ENCODE measurements at places on chromosomes 7 and 10.
A peak's percentile ranks its signal among the peaks of the same experiment; 100 is the strongest.

DNA sequence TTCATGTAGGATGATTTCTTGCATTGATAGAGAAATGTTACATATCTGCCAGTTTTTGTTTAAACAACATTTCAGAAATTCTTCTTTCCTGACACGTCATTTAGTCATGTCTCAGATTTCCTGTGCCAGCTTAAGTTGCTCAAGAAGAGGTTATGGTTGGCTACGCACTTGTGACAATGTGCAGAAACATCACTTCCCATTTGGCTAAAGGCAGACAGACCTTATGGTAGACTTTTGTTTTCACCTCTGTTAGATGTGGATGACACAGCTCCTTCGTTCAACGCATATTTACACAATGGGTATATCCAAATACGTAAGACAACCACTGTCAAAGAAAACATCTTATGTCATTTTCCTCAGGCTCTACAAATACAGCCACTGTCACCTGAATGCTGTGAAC, 125.8 kb downstream of the DOCK4 start:
- no peak for DNase-seq

DNA sequence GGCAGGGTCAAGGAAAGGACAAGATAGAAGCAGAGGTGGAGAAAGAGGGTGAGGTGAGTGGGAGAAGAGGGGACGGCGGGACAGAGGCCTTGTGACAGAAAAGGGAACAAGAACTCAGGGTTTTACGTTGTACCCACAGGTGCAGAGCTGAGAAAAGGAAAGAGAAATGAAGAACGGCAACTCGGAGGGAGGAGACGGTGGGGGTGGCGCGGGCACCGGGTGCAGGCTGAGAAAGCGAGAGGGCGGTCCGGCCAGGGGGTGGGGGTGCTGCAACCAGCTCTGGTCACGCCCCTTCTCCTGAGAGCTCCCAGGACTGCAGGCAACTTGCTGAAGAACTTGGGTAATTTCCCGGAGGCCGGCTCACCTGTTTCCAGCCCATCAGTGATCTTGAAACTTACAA, 65.3 kb downstream of the CARD11 start:
- DNase-seq = no peak

GRCh38 chr7:100585511-100586265, at the start of gene LRCH4:
LRCH4 (minus strand) TSS chr7:100586129; CDS start chr7:100586100, 29 bp downstream.
- DNase-seq = no peak

GRCh38 chr10:129049501-129049900, 417.5 kb upstream of the MGMT start:
- DNase-seq = no peak

DNA sequence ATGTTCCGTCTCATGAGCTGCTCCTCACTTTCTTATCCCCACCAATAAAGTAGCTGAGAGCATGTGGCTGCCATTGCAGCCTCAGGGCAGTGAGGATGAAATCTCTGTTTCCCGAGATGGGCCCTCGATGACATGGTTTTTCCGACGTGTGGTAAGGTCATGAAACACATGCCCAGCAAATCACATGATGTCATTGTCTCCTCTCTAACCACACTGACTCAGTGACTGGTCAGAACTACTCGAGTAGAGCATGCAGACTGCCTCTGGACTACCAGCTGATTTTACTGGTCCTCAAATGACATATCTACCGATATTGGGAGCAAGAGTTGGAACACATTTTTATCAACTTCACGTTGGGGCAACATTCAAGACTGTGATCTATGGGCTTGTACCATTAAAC, 786.1 kb downstream of the CNTNAP2 start:
- no peak for DNase-seq

GRCh38 chr7:1290026-1290678, 57.5 kb downstream of the UNCX start:
- DNase-seq = peak; percentile 24

GRCh38 chr10:46547541-46548497, 8.6 kb downstream of the GPRIN2 start:
- DNase-seq = no peak

GRCh38 chr10:133044401-133044811, 43.3 kb upstream of the ADGRA1 start:
- DNase-seq = no peak

DNA sequence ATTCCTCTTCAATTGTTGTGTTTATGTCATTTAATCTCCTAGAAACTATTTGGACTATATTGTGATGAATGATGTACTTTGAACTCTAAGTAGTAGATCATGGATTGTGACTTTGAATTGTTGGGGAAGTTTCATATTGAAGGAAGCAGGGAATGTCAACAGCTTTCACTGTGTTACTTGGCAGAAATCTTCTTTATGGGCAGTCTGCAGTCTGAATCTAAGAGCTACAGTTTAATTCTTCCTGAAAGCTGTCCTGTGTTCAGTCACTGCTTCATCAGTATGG, 91.6 kb downstream of the PPP1R9A start:
- DNase-seq = no peak

DNA sequence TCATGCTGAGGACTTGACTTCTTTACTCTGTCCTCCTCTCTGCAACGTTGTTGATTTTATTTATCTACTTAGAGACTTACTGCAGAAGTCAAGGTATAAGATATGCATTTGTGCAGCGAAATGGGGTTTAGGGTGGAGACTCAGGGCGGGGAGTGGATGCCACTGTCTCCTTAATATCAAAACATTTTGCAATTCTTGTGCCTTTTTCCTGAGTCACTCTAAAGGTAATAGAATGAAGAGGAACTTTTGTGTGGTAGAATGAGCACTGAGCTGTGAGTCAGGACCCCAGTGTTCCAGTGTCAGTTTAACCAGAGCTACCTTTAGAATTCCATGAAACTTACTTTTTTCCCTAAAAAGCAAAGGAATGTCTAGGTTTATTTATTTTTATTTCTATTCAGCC, 78.2 kb downstream of the VTI1A start:
- no peak for DNase-seq

GRCh38 chr10:78130966-78131710, 97.5 kb downstream of the RPS24 start:
- DNase-seq = no peak

DNA sequence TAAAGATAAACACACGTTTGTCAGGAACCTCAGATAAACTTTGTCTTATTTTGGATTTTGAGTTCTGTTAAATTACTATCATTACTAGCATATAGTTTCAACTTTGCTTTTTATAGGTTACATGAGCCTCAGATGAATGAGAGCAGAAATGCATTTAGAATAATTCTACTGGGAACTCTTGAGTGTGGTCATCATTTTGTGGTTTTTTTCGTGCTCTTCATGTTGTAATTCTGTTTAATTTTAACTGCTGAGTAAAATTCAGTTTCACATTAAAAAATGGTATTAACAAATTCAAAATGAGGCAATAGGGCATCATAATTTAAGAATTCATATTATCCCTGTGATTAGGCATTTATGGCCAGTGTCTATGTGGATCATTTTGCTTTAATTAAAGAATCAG, 72.9 kb downstream of the GNAI1 start:
- DNase-seq = no peak

- DNase-seq = no peak
Observed at GRCh38 chr10:69915215-69915560, 113.5 kb downstream of the COL13A1 start.

- peak; percentile 5 for DNase-seq
Observed at GRCh38 chr10:124296121-124296812, 122.5 kb downstream of the OAT start.

DNA sequence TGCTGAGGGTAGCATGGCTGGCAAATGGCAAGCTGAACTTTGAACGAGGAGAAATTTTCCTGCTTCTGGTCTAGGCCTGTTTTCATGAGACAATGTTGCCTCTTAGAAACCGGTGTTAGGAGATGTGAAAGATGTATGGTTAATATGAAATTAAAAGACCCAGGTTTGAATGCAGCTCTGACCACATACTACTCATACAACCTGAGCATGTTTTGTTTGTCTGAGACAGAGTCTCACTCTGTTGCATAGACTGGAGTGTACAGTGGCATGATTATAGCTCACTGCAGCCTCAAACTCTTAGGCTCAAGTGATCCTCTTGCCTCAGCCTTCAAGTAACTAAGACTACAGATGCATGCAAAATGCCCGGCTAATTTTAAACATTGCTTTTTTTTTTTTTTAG, 193.4 kb upstream of the FZD8 start:
- DNase-seq = no peak

DNA sequence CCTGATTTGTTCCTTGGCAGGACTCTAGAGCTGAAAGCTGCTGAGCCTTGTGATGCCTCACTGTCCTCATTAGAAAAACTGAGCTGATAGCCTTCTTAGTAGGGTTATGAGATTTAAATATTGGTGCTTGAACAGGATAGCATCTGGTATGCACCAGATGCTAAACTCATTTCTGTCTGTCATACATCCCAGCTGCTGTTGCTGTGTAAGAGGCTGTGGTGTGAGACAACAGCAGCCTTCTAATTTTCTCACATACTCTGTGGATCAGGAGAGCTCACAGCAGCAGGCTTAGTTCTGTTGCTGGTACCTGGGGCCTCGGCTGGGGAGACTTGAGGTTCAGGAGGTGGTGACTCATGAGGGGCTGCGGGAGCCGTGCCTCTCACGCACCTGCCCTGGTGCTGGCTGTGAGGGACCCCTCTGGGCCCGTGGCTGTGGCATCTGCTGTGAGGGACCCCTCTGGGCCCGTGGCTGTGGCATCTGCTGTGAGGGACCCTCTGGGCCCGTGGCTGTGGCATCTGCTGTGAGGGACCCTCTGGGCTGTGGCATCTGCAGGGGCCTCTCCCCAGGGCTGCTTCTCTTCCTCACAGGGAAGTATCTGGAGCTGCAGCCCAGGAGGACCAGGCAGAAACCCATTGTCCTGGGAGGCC, 12.5 kb downstream of the DYNC2I1 start:
- no peak for DNase-seq

GRCh38 chr10:107118866-107119265, 45.6 kb downstream of the SORCS1 start:
- no peak for DNase-seq

GRCh38 chr10:17683541-17683940, 39.6 kb downstream of the STAM start:
- no peak for DNase-seq

DNA sequence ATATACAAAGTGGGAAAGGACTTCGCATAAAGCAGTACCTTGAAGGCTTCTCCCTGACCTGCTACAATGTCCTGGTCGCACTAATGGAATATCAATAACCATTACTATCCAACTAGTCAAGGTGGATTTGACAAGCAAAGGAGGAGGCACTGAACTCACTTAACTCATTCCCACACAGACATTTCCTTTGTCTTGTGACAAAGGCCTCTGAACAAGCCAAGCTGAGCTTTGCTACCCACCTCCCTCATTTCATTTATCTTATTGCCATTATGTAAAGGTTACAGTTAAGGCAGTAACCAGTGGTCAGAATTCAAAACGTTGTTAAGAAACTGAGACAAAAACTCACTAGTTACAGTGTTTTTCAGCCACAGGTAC, 7.3 kb downstream of the ELMO1 start:
- DNase-seq = no peak

DNA sequence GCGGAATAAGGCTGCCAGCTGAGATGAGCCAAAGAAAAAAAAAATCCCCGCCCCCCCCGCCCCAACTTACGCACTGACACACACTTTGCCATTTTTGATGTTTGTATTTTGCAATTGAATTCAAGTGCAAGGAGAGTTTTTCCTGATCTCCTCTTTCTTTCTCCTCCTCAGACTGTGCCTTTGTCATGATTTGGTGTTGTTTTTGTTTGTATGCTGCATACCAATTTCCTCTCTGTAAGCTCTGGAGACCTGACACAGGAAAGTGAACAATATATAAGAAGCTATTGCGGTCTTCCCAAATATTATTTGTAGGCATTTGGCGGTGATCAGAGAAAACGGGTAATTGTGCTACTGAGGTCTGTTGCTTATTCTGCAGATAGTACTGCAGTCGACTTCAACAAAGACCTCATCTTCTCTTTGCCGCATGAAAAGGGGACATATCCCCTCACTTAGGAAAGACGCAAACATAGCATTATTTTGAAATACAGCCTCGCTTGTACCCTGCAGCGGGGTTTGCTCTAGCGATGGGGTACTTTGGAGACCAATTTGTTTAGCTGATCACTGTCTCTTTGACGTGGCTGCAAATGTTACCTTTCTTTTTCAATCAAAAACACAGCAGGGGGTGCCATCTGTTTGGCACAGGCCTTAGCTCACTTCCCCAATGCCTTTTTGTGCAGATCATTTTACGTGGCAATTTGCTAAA, 206.6 kb downstream of the SKAP2 start:
- peak; percentile 35 for DNase-seq

- no peak for DNase-seq
Observed at GRCh38 chr7:29955075-29955792, 34.4 kb downstream of the SCRN1 start.

DNA sequence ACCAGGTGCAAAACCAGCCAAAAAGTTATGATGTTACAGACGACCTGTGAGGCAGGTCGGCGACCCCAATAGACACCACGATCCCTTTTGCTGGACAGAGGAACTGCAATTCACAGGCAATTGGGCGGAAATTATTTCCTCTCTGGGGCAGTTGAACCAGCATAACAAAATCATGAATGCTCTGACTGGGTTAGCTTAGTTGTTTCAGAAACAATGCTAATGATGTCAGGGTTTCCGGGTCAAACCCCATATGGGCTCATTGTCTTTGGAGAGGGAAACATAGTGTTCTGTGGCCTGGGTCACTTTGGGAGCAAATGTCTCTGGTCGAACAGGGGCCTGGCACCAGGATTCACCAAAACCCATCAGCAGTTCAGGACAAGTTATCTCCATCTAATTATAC, 669.1 kb upstream of the NRP1 start:
- no peak for DNase-seq

DNA sequence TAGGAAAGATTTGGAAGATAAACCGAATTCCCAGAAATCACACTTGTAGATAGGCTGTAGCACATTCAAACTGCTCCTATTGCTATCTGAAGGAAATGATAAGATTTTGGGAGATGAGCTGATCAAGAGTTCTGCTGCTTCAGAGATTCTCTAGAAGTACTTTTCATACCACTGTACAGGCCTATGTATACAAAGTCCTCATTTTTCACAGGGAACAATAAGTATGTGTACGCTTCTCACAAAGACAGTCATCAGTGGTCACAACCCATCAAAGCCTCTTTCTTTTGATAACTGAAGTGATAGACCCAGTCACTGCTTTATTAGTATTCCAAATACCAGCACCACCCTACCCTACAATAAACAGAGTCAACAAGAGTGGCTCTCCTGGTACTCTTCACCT, 15.6 kb upstream of the SEPTIN7 start:
- DNase-seq = no peak

DNA sequence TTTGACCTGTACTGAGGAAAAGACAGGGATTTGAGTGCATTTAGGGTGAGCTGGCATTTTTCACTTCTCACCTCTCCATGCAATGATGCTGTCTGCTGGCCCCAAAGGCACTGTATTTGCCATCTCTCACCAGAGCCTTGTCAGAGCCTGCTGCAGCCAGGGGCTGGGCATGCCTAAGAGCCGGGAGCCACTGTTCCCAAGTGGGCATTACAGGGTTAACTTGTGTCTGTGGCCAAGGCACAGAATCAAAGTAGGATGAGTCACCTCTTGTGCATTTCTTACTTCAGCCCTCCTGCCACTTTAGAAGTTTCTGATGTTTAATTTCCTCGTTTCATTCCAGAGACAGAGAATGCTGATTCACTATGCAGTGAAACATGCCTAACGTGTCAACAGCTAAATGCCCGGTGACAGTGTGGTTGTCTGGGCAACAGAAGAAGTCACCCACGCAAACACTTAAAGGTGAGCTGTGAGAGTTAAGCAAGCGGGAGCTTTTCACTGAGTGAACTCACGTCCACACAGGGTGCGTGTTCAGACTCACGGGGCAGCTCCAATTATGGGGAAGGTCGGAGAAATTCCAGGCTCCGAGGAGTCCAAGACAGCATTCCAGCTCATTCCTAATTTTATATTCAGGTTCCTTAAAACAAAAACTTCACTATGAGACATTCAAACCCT, 57.1 kb upstream of the IGFBP3 start:
- DNase-seq = no peak

Measured in cerebellar nuclear complex (tissue), 1 donor.